ENCODE measurements at places on chromosomes 5 and 9.

DNA sequence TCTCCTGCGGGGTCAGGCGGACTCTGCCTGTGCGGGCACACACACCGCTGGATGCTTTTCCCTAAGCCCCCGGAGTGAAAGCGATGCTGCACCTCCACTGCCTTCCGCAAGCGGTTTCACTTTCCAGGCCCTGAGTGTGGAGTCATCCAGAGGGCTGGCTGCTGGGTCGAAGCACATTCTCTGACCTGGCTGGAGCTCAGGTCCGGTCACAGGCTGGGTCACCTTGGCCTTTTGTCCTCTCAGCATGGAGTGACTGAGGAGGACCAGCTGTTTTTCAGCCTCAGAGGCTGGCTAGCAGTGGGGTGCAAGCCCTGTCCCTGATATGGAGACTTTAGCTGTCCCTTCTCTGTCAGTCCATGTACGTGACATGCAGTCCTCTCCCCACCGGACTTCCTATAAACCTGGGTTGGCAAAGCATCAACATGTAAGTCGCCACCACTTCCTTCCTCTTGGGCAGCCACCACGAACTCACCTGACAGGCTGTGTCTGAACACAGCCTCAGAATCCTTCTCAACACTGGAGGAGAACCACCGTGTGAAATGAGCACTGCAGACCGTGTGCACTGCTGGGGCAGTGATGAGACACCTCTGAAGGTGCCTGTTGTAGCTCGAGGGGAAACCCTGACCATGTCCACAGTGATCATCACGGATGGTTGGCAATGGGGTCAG lies 51.3 kb downstream of the GADD45G start:
- DNase-seq, result no peak

- DNase-seq, result no peak
Measured at GRCh38 chr5:138022912-138023311, 10.0 kb downstream of the FAM13B start.

- DNase-seq, result peak; percentile 61
Measured at GRCh38 chr5:142151436-142152383, 43.1 kb downstream of the NDFIP1 start.

GRCh38 chr5:42749020-42749419 lies 7.6 kb upstream of the CCDC152 start:
- DNase-seq, result peak; percentile 24

DNA sequence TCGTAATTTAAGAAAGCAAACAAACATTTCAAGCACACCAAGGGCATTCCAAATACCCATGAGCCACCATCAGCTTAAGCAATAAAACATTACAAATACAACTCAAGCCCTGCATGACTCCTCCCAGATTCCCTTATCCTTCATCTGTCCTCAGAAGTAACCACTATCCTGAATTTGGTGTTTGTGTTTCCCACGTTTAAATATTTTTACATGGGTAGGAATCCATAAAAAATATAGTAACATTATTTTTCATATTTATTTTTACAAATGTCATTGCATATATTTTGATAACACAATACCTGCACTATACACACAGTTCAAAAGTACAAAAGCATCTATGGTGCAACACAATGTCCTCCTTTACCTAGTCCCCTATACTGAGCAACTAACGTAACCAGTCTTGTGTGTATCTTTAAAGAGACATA lies 6.4 kb downstream of the PRKAA1 start:
- no peak for DNase-seq

DNA sequence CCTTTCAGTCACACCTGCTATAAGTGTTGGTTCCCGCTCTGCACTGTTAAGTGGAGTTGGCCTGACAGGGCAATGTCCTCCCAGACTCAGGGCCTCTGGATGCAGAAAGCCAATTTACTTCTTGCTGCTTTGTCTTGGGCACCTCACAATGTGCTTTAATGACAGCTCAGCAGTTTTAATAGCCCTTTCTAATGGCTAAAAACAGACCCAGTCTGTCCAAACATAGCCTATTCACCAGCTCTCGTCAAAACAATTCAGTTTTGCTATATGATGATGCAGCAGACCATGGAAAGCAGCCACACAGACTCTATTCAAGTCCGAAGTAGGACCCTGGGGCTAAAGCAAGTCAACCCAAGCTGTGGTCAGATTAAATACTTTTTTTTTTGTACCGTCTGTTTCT lies 529.1 kb upstream of the SEMA6A start:
- DNase-seq, result no peak

- no peak for DNase-seq
Measured at GRCh38 chr5:166165596-166165995, 2125.8 kb upstream of the WWC1 start.

- DNase-seq, result no peak
Measured at GRCh38 chr5:166724284-166724683, 1567.2 kb upstream of the WWC1 start.

GRCh38 chr5:94910721-94911120 lies 292.3 kb downstream of the SLF1 start:
- no peak for DNase-seq

DNA sequence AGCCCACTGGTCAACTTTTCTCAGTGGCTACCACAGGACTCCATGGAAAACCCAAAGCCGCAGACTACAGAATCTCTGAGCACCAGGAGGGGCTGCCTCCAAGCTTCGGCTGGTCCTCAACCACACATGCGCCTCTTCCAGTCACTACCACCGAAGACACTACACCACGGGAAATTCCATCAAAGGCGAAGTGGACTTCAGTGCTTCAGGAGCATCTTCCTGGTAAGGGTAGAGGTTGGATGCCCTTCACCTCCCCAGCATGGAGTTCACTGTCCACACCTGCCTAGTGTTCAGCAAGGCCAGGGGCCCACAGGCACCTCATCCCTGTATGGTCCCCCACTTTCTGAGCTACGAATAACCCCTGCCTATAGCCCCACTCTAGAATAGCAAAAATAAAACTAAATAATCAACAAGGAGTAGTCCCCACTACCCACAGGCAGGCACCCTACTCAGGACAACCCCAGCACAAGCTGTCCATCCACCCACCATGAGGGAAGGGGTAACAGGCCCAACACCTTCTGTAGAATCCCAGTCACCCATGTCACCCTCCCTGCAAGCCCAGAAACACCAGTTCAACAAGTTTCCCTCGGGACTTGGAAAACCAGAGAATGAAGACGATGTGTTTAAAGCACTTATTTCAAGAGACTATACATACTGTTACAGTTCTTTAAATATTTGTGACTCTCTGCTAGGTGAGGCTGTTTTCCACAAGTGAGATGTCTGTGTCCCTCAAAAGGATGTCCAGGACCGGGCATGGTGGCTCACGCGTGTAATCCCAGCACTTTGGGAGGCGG lies 2.6 kb downstream of the VDAC1 start:
- DNase-seq, result no peak

DNA sequence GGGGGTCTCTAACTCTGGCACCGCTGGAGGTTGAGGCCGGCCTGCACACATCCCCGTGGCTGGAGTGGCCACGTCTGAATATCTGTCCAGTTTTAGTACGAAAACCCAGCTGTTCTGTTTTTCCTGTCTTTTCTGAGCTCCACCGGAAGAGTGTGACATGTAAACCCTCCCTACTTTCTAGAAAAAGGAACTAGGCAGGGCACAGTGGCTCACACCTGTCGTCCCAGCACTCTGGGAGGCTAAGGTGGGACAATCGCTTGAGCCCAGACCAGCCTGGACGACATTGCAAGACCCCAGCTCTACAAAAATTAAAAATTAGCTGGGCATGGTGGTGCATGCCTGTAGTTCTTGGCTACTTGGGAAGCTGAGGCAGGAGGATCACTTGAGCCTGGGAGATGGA lies 8.2 kb upstream of the PHYKPL start:
- no peak for DNase-seq

GRCh38 chr5:170161069-170161468 lies 55.4 kb downstream of the FOXI1 start:
- no peak for DNase-seq

DNA sequence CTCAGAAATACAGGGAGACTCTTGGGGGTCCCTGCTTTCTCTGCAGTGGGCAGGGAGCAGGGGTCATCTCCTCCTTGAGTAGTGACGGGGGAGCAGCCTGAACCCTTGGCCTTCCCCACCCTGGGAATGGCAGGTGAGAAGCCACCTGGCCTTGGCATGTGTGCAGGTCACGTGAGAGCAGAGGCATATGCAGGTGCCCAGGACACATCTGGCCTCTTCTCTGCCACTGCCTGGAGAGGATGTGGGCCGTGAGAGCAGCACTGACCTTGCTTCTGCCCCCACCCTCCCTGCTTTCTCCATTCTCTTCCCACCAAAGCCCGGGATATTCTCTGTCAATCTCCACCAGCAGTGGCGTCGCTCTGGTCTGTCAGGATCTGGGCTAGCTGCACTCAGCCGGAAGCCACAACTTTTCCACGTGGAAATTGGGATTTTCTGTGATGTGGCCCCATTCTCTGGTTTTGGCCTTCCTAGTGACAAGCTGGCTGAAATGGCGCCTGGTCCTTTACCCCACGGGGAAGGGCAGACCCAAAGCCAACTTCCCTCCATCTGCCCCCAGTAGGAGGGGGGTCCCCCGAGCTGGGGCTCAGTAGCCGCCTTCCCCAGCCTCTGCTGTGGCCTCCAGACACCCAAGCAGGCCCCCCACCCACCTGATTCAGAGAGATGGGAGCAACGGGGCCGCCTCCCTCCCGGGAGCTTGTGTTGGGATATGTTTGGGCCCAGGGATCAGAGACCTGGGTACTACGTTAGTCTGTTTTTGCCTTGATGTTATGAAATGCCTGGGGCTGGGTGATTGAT lies 70.4 kb upstream of the FCN1 start:
- DNase-seq, result no peak

Data from CD4-positive, alpha-beta memory T cell (primary cell).